ENCODE measurements at places on chromosomes 1 and 21.

- DNase-seq, result no peak
Measured at GRCh38 chr1:231200388-231201031, 38.7 kb downstream of the TRIM67 start.

GRCh38 chr1:18734001-18734400 lies 103.4 kb downstream of the PAX7 start:
- DNase-seq, result no peak

DNA sequence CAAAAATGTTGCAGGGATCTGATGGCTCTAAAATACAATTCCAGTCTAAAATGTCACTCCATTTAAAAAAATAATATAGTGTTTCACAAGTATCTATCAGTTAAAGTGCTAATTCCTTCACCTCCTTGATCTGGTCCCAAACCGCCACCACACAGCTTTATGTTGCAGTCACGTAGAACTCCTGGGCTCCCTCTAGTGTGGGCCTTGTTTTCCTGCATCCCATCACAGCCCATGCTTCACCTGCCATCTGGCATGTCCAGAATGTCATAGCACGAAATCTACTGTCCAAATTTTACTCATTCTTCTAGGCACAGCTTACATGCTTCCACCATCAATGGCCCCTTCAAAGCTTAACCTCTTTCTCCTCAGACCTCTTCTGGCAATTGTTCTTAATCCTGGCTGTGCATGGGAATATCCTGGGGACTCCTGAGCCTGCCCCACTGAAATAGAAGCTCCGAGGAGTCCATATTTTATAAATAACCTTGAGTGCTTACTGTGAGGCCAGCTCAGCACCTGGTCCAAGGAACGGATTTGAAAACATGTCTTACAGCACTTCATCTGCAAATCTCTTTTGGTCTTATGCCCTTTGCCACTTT lies 15.5 kb downstream of the FYB2 start:
- DNase-seq, result peak; percentile 3

- DNase-seq, result no peak
Measured at GRCh38 chr1:118960026-118960561, 28.0 kb downstream of the TBX15 start.

DNA sequence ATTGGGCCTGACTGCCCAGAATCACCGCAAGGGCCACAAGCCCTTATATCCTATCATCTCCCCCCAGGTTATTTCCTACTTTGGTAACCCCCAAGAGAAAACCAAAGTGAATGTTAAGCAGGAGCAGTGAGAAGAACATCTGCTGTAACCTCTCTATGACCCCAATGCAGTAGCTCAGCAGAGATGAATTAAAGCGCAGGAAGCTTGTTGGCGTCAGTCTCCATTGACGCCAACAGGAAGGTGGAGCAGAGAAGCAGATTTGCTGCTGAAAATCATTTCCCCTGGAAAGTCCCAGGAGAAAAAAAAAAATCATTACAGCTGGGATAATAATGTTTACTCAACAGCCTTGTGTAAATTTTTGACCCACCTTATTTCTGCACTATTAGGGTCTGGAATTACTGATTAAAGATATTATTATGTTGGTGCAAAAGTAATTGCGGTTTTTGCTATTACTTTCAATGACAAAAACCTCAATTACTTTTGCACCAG lies 33.2 kb upstream of the FAM163A start:
- no peak for DNase-seq

- DNase-seq, result no peak
Measured at GRCh38 chr1:68955424-68955823, 458.5 kb upstream of the DEPDC1 start.

- no peak for DNase-seq
Measured at GRCh38 chr1:9700340-9700739, 48.8 kb downstream of the PIK3CD start.

DNA sequence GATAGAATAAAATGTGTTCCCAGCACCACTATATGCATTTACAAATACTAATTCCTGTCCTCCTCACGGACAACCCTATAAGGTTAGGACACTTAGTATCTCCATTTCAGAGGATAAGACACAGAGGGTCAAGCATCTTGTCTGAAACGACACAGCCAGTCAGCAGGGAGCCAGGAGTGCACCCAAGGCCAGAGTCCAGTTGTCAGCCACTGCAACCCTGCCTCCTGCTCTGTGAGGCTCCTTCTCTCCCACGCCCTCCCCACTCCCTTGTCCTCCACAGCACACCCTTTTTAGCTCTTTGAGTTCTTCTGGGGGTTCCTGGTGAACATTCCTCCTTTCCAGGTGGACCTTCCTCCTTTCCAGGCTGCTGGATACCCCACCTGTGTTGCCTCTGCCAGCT lies 119.0 kb upstream of the TNR start:
- DNase-seq, result no peak

DNA sequence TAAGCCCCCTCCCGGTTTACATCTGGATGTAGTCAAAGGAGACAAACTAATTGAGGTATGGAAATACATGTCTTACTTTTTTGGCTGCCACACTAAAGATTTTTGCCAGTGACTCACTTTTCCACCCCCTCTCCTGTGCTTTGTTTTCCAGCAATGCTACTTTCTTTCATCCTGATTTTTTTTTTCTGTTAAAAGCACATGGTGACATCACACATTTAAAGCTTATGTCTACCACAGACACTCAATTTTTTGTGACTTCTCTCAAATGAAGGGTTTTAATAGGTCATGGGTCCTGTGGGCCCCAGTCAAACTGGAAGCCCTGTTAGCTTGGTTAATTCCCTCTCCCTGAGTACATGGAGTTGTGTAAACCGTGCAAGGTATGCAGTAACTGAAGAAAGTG lies 2.2 kb downstream of the PPP1R8 start:
- DNase-seq, result no peak

DNA sequence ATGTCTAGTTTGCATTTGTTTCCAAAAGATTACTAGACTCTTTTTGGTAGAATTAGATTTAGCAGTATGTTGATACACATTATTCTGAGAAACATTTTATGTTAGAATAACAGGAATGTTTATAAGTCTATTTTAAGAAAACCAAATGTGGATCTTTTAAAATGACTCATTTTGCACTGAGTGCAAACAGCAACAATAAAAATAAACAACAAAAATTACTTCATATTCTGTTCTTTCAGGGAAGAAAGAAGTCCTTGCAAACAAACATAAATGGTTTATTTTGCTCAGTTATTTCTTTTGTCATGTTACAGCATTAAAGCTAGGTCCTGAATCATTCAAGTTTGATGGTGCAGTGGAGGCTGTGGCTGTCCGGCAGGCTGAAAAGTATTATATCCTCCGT lies 106.8 kb upstream of the TENT5C start:
- no peak for DNase-seq

- DNase-seq, result no peak
Measured at GRCh38 chr1:47774986-47775834, 222.0 kb downstream of the TRABD2B start.

GRCh38 chr1:31218705-31219104 lies 21.0 kb downstream of the NKAIN1 start:
- DNase-seq, result no peak

- DNase-seq, result no peak
Measured at GRCh38 chr1:203692565-203693470, 66.2 kb downstream of the ATP2B4 start.

- no peak for DNase-seq
Measured at GRCh38 chr21:17682924-17683323, 70.2 kb upstream of the BTG3 start.

GRCh38 chr1:36320767-36321118 lies 2.7 kb downstream of the EVA1B start:
- no peak for DNase-seq

DNA sequence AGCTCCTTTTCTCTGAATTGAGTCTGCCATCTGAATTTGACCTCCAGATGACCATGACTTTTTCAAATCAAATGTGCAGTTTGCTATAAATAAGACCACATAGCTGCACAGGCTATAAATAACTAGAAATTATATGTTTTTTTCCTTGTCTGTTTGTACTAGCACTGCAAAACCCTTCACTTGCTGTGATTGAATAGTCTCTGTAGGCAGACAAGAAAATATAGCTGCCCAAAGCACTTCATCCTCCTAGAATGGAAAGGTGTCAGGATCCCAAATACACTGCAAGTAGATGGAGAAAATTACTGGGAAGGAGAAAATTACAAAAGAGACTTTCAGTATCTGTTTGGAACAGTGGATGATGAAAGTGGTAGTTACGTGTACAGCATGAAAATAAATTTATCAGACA lies 175.8 kb downstream of the APP start:
- no peak for DNase-seq

DNA sequence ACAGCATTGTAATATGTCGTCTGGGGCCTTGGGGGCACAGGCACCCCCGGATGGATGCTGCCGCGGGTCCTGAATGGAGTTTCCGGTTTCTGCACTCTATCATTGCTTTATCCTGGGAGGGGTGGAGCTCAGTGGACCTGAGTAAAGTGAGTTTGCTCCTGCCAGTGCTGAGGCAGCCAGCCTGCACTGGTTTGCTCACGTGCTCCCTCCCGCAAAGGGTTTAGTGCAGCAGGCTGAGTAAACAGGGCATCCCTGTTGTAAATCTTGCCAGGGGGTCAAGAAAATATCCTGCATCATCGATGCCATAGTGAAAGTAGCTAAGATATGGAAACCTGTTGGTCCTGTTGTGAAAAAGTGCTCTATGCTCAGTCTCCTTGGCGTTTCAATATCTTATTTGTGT lies 85.6 kb upstream of the BRINP3 start:
- no peak for DNase-seq

DNA sequence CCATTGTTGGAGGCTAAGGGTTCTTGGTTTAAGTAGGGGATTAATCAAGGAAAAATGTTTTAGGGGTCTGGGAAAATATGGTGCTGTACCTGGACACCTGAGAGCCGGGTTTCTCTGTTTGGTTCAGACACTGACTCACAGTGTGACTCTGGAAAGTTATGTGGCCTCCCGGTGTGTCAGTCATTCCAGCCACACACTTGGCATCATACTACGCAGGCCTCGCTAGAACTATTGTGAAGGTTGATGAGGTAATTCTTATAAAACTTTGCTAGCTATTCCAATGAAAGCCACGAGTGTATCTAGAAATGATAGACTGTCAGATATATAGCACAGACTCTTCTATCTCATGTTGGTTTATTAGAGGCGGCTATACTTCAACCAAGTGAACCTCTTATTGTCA lies 4.8 kb upstream of the CAMSAP2 start:
- peak; percentile 41 for DNase-seq

DNA sequence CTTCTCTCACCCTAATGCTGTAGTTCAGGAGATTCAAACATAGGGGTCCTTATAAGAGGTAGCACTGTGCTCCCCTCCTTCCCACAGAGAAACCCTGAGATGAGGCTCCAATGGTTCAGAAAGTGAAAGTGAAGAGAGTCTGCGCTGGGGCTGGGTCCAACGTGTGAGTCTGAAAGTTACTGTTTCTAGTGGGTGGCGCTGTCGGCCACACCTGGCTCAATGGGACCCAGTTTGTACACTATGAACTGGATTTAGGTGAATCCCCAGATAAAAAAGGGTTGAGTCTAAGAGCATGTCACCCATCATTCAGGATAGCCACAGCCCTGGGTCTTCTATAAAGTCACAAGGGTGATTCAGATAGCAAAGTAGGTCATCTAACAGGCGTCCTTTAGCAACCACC lies 2.8 kb downstream of the SMCP start:
- DNase-seq, result no peak

DNA sequence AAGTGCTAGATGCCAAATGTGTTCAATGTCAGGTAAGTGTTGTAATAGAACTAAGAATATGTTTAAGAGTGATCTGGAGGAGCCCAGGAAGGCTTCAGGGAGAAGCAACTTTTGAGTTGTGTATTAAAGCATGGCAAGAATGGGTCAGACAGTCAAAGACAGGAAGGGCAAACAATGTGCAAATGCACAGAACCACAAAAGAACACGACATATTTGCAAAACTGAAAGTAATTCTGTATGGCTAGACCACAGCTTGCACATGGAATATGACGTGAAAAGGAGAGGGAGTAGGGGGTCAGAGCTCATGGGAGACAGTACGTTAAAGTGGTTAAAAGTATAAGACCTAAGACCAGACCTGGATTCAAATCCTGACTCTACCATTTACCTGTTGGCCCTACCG lies 7.1 kb upstream of the SORT1 start:
- no peak for DNase-seq

- no peak for DNase-seq
Measured at GRCh38 chr1:169682071-169682470, 29.3 kb downstream of the SELL start.

DNA sequence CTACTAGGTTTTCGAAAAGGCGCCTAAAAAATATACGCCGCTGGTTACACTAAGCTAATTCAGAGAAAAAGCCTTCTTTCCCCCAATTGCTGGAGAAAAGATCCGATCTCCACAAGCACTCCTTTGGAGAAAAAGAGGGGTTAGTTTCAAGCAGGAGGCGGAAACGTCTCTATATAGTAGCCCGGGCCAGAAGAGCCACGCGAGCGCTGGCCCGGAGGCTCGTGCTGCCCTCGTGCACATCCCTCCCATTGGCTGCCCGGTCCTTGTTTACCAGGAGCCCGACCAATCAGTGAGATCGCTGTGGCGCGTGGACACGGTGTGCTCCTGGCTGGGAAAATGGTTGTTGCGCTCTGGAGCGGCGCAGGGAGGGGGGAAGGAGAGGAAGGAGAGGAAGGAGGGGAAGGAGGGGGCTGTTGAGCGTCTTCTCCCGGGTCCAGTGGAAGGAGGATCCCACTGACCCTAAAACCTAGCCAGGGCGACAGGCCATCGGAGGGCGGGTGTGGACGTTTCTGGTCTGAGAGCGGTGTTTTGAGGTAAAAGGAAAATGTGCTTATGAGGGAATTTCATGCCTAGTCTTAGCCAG lies at the start of gene TXNIP:
Gene TXNIP, minus strand, starts transcription at position 147 of the 583 bp plus-strand sequence. CDS start 313 bp downstream, outside the sequence.
- DNase-seq, result peak; percentile 91

- no peak for DNase-seq
Measured at GRCh38 chr1:158274797-158275196, 14.9 kb upstream of the CD1C start.

Data from stimulated activated CD4-positive, alpha-beta T cell treated with anti-CD3 and anti-CD28 coated beads, Interleukin-2, amount 100 ng/mL, for 24 hours (primary cell).